ENCODE measurements at places on chromosomes 6 and 20.

GRCh38 chr6:101422251-101422650 is 28.7 kb downstream of the GRIK2 start:
- no peak for DNase-seq

- DNase-seq = no peak
These were observed 65.0 kb downstream of the GCLC start for GRCh38 chr6:53479871-53480270.

DNA sequence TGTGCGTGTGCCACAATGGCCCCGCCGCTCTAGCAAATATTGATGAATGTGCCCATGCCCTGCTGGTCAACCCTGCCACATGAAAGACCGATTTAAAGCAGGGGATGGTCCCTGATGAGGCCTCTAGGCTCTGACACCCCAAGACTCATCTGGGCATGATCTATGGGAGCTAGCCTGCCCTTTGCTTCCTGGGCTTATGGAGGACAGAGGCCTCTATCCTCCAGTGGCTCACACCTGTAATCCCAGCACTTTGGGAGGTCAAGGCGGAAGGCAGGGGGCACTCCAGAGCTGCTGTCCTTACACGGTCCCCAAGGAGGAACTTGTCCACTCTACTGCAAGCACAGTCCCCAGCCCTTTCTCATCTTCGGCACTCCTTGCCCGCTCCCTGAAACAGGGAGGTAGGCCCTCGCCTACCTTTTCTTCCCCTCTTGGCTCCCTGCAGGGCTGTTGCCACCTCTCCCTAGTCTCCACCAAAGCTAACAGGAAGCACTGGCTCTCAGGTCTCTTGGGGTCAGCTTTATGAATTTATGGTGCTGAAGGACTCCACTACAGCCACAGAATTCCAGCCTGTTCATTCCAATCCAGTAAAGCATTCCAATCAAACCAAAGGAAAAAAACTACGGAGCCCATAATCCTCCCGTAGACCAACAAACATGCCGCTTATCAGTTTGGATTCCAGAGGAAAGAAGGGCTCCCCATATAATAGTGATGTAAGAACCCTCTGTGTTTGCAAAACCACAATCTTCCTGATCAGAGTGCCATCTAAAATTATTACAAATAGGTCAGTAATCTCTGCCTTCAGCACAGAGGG is 48.7 kb upstream of the FOXQ1 start:
- DNase-seq = no peak

DNA sequence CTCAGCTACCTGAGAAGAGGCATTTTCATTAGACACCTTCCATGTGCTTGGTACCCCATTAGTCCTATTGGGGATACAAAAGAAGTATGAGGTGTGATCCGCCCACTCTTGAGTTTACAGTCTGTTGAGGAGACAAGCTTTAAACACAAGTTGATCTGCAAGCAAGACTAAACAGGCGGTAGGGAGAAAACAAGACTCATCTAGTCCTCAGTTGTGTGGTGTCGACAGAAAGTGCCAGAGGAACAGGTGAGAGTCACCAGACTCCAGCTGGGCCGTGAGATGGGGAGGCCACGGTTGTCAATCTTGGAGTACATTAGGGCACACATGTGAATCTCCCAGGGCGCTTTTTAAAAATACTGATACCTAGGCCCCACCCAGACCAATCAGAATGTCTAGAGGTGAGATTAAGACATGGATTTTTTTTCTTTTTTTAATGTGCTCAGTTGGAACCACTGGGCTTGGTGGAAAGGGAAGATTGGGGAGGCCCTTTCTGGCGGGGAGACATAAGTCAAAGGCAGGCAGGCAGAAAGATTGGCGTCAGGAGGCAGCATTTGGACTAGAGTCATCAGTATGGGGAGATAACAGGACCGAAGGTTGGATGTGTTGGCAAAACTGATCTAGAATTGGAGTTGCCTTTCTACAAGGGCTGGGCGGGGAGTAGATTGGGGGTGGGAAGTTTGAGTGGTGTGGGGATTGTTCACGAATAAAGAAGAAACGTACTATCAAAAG is 10.4 kb downstream of the E2F3 start:
- DNase-seq = no peak

DNA sequence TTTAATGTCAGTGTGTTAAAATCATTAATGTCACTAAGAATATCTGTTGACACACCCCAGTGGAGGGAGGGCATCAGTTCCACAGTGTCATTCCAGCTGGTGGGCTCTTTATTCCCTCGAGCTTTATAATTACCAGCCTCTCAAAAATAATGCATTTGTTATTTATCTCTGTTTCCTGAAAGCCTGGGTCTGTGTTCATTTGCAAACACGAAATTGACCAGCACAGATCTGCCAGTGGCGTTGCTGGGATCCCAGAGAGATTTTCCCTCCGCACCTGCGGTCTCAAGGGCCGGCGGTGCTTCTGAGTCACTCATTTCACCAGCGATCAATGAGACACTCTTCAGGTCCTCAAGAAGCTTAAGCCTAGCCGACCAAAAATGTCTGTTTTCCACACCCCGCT is 5.7 kb upstream of the PYGB start:
- no peak for DNase-seq

- DNase-seq = no peak
These were observed 20.5 kb downstream of the FOXF2 start for GRCh38 chr6:1409774-1410465.

DNA sequence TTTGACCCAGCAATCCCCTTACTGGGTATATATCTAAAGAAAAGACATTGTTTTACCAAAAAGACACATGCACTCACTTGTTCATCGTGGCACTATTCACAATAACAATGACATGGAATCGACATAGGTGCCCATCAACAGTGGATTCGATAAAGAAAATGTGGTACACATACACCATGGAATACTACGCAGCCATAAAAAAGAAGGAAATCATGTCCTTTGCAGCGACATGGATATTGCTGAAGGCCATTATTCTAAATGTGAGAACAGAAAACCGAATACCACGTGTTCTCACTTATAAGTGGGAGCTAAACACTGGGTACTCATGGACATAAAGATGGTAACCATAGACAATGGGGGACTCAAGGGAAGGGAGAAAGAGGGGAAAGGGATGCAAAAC is 222.3 kb downstream of the RNGTT start:
- DNase-seq = no peak

DNA sequence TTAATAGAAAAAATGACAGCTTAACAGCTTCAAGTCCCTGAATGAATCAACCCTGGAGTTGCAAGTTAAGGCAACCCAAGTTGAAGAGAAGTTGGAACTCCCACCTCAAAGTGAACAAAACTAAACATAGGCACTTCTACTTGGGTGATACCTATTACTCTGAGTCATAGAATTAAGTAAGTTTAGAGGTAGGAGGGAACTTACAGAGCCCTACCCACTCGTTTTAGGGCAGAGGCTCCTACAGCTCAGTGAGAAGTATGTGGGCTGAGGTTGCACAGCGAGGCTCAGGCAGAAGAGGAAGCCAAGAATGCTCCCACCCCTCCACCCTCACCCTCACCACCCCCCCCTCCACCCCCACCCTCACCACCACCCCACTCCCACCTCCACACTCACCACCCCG is 42.2 kb downstream of the NFATC2 start:
- DNase-seq = no peak

DNA sequence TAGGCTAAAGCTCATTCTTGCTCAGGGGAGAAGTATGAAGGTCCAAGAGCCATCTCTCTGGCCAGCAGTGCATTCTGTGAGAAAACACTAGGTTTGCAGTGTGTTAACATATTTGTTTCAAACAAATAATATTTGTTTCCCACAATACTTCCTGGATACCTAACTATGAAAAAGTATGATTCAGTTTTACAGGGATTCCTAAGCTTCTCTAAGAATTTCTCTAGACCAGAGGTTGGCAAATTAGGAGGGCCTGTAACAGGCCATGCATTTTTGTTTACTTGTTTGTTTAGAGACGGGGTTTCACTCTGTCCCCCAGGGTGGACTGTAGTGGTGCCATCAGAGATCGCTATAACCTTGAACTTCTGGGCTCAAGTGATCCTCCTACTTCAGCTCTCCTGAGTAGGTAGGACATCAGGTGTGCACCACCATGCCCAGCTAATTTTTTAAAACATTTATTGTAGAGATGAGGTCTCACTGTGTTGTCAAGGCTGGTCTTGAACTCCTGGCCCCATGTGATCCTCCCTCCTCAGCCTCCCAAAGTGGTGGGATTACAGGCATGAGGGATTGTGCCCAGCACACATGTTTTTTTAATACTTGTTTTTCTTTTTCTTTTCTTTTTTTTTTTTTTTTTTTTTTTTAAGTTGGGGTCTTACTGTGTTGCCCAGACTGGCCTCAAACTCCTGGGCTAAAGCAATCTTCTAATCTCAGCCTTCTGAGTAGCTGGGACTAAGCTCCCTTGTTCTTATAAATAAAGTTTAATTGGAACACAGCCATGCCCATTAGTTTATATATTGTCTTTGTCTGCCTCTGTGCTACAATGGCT is 71.7 kb downstream of the ADGRG6 start:
- no peak for DNase-seq

GRCh38 chr6:34143884-34144580 is 1.9 kb downstream of the GRM4 start:
- peak; percentile 74 for DNase-seq

DNA sequence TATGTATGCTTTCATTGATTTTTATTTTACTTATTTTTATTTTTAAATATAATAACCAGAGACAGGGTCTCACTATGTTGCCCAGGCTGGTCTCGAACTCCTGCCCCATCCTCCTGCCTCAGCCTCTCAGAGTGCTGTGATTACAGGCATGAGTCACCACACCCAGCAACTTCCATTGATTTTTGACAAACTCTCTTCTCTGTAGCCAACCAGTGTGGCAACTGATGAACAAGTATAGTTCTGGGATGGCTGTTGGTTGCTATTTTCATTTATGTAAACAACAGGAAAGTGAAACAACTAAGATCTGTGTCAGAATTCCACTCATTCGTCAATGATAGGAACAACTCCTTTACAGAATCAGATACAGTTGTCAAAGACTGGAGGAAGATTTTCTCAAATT is 356.7 kb upstream of the JARID2 start:
- no peak for DNase-seq

DNA sequence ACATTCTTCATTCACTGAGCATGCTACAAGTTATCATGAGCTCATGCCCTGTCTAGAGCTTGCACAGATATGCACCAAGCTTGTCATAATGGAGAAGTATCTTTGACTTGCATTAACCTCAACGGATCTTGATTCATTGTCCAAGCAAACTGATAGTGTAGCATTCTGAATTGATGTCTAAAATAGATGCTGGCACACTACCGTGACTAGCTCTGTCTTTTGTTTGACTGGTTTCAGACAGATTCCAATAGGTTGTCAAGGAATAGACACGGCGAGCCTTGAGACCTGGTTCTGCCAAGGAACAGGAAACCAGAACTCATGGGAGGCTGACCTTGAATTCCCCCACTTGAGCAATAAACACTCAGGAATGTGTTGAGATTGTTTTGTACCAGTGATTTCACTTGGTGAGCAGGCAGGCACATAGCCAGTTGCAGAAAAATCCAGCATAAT is 1153.1 kb upstream of the GJE1 start:
- no peak for DNase-seq

DNA sequence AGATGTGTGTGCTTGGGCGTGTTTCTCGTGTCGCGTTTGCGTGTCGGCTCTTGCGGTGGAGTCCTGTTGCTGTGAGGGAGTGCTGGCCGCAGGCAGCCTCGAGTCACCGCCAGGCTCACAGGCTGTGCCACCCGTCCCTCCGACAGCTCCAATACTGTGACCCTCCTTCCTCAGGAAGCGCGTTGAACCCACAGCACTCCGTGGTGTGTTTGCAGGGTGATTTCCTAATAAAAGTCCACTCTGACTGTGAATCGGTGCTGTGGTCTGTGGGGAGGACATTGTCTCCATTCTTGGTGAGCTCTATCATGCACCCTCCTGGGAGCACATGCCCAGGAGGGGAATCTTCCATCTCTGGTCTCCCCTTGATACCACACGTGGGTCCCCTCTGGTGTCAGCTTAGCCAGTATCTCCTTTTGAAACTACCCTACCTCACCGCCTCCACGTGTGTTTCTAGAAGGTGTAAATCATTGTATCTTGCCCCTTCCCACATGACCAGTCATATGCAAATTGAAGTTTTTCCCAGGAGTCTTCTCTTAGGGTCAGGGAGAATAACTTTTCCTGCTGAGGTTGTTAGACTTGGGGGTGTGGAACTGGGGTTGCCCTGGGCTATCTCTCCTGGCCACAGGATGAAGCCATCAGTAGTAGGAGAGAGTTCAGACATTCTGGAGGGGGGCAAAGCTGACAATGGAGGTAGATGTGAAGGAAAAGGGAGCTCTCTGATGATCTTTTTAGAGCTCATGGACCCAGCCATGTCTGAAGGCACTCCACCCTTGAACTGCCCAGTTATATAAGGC is 13.3 kb upstream of the PCMTD2 start:
- no peak for DNase-seq

DNA sequence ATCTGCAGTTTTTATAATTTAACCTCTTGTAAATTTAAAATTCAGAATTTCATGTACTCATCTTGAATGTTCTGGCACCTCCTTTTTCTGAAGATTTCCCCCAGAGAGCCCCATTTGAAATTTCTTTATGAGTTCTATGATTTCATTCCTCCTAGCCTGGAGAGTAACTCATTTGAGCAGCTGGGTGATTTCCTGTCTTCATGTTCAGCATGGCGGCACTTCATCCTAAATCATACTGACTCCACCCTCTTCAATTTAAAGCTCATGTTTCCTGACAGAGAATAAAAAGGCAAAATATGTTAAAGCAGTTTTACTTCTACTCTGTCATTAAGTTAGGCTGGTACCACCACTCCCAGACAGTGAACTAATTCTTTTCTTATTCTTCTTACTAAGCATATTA is 250.9 kb upstream of the POU3F2 start:
- DNase-seq = no peak

- no peak for DNase-seq
These were observed 125.6 kb upstream of the STXBP5 start for GRCh38 chr6:147078602-147079001.

DNA sequence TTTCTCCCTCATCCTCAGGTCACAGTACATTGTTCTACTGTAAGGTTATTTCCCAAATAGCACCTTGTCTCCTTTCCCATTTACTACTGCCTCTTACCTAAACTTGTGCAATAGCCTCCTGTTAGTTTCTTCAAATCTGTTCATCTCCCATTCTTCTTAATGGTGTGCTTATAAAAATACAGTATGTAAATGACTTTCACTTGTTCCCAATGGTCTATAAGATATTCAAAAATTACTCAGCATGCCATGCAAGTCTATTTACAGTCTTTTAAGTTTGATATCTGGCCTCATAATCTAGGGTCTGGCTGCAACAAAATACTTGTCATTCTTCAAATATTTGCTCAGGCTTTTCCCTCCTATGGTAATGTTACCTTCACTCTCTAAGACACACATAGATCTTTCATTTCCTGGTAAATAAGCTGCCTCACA is 31.5 kb upstream of the RHAG start:
- no peak for DNase-seq

DNA sequence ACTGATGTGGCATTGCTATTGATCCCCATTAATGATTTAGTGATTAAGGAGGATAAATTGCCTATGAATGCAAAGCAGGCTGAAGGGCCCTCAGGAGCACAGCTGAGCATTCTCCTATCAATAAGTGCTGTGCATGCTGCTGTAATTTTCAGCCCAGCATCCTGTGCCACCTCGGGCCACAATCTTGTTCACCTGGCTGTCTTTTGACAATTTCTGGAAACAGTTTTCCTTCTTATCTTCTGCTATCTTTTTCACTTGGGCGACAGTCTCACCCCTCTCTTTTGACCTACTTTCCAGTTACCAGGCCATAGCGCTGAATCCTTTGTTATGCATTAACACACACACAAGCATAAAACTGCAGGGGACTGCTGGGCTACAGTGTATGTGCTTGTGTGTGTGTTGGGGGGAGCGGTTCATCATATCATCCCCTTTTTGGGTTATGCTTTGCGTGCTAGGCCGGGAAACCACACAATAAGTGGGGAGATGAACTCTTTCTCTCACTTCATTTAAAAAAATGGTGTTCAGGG is 60.2 kb downstream of the F13A1 start:
- DNase-seq = no peak

- no peak for DNase-seq
These were observed 474.7 kb downstream of the EPM2A start for GRCh38 chr6:145260484-145261175.
